ENCODE measurements at places on chromosomes 12 and 14.
A peak's percentile ranks its signal among the peaks of the same experiment; 100 is the strongest.

DNA sequence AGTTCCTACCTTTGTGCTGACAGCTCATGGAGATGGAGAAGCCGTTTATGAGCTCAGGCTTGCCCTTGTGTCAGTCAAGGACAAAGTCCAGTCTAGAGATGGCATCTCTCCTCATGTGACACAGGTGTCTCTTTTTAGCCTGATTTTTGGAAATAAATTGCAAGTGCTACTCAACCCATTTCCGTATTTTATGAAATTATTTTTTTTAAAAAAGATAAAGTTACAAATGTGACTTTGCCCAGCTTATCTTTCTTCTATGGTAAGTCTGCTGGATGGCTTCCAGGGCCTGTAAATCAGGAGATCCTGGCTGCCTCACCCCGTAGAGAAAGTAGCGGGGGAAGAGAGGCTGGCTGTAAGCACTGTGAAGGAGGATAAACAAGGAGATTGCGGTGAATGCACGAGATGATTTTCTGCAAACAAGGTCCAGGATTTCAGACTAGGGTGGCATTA is 169.7 kb downstream of the MYRFL start:
- DNase-seq = no peak

DNA sequence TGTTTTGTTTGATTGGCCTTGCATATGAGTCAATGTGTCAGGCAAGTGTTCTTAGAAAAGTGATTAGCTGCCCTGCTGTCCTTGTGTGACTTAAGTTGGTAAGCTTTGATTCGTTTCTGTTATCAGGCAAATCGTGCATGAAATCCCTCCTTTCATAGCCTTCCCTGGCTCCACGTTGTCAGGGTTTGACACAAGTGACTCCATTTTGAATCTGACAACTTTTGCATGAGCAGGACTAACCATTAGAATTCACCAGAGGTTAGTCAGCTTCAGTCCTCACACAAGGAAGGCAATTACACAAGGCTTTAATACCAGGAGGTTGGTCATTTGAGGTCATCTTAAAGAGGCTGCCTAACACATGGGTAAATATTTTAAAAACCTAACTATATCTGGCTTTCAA is 68.2 kb downstream of the GPATCH2L start:
- no peak for DNase-seq

- no peak for DNase-seq
Measured at GRCh38 chr12:60822580-60822979, 1226.8 kb downstream of the SLC16A7 start.

GRCh38 chr12:16726879-16727278 is 120.9 kb upstream of the LMO3 start:
- DNase-seq = no peak

DNA sequence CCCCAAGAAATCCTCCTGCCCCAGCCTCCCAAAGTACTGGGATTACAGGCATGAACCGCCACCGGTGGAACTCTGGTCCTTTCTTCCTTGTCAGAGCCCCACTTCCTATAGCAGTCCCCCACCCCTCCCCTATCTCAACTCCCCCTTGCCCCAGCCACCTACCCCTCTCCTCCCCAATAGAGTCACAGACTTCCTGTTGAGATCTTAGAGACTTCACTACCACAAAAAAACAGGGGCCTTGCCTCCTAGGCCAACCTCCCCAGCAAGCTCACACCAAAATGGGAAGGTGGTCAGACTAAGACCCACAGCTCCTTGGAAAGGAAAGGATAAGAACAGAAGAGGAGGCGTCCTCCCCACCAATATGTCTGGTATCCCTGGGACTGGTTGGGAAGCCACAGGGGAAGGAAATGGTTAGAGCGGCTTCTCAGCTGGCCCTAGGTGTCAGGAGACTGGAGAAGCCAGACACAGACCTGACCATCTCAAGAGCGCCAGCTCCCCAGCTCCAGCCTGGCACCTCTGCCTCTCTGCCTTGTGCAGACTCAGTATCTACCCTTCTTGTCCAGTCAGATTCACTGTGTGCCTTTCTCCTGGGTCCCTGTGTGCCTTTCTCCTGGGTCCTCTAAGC is 8.5 kb downstream of the ITGB7 start:
- no peak for DNase-seq

- DNase-seq = no peak
Measured at GRCh38 chr12:5013266-5013730, 30.4 kb upstream of the KCNA5 start.

GRCh38 chr12:124359671-124360581 is 65.0 kb downstream of the RFLNA start:
- peak; percentile 70 for DNase-seq

DNA sequence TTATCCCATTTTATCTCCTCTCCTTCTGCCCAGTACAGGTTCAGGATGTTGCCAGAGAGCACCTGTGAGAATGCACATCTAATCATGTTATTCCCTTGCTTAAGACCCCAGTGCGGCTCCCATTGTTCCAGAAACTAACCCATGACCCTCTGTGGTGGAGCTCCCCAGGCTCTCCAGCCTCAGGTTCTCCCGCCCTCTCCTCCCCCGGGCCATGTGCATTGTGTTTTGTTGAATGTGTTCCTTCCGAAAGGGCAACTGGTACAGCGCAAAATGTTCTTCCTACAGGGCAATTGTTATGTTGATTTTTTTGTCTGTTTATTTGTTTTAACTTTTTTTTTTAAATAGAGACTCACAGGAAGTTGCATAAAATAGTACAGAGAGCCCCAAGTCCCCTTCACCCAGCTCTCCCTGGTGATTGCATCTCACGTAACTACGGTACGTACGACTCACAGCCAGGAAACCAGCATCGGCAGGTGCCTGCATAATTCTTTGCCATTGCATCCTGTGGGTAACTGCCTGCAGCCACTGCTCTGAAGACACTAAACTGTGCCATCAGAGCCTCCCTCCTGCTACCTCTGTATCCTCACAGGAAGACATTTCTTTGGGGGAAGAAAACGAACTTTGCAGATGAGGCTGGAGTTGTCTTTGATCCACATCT is 31.2 kb downstream of the TMEM132C start:
- DNase-seq = no peak

- no peak for DNase-seq
Measured at GRCh38 chr12:83075471-83075870, 388.8 kb downstream of the TMTC2 start.

DNA sequence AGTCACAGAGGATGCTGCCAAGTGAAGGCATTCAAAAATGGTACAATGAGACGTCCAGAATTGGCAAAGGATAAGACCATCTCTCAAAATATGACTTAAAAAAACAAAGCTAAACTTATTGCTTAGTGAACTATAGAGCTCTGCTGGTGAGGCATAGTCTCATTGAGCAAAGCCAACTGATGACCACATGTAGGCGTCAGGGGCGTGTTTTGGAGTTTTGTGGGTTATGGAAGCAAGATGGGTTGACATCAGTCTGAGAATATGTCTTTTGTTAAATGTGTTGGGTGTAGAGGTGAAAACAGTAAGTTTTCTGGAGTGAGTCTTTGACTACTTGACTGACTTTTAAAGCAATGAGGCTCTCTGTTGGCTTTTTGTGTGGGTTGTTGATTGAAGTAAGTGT is 47.2 kb downstream of the ATL1 start:
- DNase-seq = no peak

- DNase-seq = no peak
Measured at GRCh38 chr14:52108823-52109222, 40.0 kb upstream of the NID2 start.

GRCh38 chr14:39432619-39433451 is 602 bp upstream of the FBXO33 start:
- DNase-seq = peak; percentile 96

- no peak for DNase-seq
Measured at GRCh38 chr12:55060470-55060869, 40.7 kb downstream of the NEUROD4 start.

DNA sequence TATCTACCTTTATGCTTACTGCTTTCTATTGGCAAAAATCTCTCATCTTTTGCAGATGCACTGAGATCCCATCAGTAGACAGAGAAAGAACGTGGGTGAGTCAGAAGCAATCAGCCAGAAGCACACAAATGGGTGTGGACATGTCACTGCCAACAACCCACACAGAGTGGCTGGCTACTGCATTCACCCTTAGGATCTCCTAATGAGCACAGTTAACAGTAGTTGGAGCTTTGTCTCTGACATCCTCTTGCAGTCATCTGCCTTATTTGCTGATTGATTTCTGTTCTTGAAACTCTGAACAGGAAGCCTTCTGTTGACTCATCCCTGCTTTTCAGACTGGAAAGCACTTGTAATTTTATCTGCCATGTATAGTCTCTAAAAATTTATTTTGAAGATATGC is 117.2 kb downstream of the RGS6 start:
- DNase-seq = no peak

DNA sequence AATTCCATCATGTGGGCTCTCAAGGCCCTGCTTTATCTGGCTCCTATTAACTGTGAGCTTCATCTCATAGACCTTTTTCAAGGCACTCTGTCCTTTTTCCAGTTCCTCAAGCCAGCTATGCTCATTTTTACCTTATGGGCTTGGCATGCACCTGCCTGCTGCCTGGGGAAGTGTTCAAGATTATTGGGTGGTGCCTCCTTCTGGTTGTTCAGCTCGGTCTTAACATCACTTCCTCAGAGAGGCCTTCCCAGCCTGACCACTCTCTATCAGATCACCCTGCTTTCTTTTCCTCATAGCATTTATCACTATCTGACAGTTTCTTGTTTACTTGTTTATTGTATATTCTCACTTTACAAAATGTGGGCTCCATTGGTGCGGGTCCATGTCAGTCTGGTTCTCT is 141.3 kb downstream of the PTPRR start:
- no peak for DNase-seq

DNA sequence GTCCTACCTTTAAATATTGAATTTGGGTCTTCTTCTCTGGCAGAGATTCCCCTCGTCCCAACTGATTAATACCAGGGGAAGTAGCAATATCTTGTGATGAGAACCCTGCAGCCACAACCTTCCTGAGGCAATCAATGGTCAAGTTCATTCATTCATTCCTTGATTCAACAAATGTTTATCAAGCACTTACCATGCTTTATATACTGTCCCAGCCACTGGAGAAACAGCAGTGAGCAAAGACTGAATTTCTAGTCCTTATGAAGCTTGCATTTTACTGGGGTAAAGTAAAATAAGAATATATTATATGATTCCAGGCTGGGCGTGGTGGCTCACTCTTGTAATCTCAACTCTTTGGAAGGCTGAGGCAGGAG is 300 bp upstream of the GIT2 start:
- no peak for DNase-seq

DNA sequence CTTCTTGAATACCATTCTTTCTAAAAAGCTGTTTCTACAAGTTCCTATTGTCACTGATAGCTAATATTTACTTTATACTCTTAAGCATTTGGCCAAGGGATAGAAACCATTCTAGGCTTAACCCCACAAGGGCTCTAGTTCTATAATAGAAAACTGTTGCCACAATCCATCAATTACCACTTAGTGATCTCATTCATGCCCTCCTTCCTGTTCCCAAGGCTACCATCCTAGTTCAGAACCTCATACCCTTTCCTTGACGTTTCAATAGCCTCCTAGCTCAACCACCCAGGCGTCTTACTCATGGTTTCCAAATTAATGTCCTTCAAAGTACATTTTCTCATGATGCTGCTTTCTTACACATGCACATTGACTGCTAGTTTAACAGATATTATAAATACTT is 493.5 kb downstream of the NAV3 start:
- no peak for DNase-seq

- DNase-seq = no peak
Measured at GRCh38 chr12:29253906-29254625, 105.0 kb downstream of the FAR2 start.

DNA sequence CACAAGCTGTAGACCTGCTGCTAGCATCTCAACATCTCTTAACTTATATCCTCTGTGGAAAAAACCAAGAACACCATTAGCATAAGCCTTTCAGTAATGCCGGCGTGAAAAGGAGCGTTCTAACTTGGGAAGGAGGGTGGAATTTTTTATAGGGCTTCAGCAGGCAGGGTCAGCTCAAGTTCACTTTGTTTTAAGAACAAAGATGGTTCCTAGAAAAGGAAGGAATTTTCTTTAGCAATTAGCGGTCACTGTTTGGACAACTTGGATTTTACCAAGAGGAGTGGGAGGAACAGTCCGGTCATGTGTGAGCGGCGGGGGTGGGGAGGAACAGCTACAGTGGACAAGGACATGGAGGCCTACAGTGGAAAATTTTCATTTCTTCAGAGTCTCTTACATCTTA is 35.9 kb downstream of the BBS10 start:
- DNase-seq = no peak

DNA sequence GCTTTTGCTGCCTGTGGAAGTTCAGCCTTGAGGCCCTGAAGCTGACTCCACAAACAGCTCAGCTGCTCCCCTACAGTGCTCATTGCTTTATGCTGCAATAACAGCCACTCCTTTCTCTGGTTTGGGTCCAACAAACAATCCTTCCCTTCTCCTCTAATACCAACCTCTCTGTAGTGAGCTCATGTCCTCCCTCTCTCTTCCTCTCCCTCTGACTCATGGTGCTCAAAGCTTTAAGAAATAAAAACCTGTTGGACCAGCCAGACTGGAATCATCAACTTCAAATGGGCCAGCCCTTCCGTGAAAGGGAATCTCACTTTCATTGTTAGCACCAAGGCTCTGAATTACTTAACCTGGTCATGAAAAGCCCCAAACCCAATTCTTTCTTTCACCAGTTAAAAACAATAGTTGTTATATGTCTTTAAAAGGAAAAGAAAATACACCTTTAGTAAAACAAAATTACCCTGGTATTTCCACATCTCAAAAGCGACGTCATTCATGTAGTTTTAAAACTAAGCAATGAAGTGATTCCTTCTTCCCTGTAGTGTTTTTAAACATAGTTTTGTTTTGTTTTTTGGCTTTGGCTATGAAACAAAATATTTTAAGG is 126.4 kb downstream of the DUSP6 start:
- no peak for DNase-seq

DNA sequence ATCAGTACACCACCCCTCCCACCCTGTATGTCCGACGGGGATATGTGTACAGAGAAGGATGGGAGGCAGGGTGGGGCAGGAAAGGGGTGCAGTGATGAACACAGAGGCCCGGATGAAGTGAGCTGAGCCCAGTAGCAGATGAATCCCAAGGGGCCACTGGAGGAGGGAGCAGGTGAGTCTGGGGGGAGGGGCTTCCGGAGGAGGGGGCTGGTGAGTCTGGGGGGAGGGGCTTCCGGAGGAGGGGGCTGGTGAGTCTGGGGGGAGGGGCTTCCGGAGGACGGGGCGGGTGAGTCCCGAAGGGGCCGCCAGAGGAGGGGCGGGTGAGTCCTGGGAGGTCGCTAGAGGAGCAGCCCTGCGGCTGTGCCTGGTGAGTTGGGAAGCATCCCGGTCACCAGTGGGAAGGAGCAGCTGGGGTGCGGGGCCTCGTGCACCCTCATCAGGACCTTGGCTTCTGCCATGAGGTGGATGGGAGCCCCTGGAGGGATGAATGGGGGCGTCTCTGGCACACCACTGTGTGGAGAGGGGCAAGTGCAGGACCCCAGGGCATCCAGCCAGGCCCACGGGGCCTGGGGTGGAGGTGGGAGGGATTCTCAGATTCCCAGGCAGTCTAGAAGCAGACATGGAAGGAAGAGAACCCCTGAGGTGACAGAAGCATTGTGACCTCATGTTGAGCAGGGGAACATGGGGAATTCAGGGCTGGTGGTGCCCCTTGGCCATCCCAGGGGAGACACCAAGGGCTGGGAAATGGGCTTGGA is 14.0 kb downstream of the BEGAIN start:
- DNase-seq = peak; percentile 6
